Gastroesophageal sphincter (tissue), 4 donors: ENCODE measurements at places on chromosomes 7 and 10. TPM values are rescaled to one million over a fixed set of nuclear protein-coding genes. Genes with fewer than 3 reads are reported as not detected.

The RET gene
- 1.4 TPM for total RNA-seq

The FEZF1 gene
- not detected for total RNA-seq

The PON3 gene
- total RNA-seq = 0.59 TPM

The BUB3 gene
- total RNA-seq = 77.9 TPM

The MYO3A gene
- 0.67 TPM for total RNA-seq

GRCh38 chr10:82278401-82279182, 403.6 kb downstream of the NRG3 start:
- ATAC-seq = no peak

DNA sequence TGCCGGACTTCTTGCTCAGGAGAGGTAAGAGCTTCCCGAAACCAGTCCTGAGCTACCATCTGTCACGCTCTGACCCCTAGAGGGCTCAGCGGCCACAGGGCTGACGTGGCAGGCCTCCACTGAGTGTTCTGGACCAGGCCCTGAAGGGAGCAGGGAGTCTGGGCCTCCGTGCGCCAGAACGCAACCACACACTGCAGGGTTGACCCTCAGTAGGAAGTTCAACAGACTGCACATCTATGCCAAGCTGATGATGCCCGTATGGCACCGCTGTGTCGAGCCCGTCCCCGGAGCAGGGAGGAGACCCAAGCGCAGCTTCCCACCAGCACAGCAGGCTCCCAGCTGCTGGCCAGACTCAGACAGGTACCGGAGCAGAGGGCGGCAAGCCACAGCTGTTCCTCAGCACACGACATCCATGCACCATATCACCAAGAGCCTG, 39.2 kb downstream of the CAMK2B start:
- ATAC-seq = no peak

DNA sequence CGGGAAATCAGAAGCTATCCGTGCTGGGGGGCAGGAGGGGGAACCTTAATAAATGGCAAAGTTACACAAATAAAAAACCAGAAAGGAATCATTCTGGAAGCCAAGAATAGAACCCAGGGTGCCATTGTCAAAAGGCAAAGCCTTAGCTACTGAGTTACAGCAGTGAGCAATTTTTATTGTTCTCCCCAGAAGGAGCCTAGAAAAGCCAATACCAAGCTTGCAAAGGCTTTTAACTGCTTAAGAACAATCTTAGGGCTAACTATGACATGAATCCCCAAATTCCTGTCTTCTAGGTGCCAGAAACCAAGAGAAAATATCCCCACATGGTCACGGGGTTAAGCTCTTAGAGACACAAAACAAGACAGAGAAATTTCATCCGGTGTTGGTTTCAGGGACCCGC, 482.7 kb downstream of the CCSER2 start:
- no peak for ATAC-seq

GRCh38 chr7:115654384-115655214, 376.0 kb downstream of the TFEC start:
- ATAC-seq = no peak

DNA sequence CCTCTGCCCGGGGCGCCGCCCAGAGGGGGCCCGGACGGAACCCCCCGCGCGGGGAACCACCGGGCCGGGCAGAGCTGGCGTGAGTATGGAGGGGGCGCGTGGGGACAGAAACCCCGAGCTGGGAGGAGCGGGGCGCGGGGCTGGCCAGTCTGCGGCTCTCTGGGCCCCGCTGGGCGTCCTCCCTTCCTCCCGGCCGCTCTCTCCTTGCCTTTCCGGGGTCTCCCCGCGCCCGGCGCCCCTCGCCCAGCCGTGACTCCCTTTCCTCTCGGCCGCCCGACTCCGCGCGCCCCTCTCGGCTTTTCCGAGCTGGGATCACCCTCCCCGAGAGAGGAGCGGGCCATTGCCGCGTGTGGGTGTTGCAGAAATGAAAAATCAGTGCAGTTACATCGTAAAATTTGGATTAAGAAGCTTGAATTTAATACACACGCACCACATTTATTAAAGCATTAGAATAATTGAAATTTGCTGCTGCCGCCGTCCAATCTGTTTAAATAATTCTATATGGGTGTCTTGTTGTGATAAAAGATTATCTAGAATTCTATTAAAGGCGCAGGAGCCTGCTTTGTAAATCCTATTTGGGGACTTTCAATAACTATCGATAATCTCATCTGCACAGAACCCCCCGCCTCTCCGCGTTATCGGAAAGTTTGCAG, 9.1 kb downstream of the UNCX start:
- no peak for ATAC-seq

DNA sequence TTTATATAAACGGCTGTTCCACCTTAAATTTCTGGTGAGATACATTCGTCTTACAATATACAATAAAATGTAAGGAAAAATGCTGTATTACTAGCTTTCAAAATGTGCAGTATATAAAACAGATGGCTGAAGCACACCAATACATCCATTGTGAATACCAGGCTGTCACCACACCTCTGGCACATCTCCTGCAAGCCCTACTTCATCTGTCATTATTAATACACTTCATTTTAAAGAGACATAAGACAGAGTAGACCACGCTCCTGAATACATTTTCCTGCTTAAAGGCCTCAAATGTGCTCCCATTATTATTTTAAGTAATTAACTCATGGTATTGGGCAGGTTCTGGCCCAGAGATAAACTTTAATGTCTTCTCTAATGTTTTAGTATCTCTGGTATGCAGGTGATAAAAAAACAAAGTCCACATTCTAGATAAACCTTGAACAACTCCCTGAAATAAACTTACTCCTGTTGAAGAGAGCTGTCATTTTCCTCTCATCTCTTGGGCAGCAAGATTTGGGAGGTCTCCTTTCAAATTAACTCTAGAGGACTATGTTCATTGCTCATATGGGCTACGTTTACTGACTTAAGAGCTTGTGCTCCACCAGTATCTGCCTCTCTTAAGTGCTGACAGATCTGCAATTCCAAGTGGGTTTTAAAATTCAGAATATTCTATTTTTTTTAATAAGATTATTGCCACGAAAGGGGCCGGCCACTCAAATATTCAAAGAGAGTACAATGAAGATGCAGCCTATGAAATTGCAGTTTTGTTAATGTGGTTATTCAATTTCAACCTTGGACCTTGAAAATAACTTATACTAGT, 396.5 kb upstream of the SEMA3D start:
- ATAC-seq = no peak

DNA sequence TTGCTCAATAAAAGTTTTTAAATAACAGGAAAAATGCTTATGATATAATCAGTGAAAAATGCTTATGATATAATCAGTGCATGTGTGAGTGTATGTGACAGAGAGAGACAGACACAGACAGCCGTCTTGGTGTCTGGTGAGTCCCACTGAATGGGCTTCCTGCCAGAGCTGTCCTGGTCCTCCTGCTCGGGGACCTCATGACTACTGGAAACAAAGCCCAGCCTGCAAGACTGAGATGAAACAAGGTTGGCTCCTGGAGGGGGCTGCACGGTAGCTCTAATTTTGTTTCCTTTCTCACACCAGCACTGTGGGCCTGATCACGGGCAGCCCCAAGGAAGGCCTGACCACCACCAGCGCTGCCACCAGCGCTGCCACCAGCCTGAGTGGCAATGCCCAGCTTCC, 57.3 kb downstream of the NRP1 start:
- no peak for ATAC-seq

DNA sequence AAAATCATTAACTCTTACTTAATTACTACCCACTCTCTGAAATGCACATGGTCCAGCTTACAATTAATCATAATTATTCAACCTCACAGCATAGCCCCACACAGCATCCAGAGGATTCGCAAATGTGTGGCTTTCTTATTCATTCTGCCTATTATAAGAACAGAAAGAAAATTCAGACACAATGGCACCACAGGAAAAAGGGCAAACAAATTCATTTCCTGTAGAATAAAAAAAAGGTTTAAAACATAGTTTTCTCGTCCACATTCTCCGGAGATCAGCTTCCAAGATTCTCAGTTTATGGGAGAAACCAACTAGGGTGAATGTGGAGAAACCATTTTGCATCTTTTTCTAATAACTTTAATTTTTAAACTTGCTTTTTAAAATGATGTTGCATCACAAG, 201.6 kb downstream of the PARD3 start:
- ATAC-seq = no peak

DNA sequence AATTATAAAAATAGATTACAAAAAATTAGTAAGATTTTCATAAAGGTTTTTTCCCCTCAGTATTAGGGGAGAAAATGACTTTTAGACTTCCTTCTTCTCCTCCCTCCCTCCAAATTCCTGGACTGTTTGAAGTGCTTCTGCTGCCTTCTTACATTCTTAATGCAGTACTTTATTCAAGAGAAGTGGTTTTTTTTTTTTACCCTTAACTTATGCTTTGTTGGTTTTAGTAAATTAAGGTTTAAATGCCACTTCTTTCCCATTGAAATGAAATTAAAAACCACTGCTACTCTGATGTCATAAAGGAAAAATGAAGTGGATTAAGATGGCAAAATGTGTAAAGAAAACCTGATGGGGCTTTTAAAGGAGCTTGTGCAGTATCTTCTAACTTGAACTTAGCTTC, 140.7 kb downstream of the VTI1A start:
- ATAC-seq = no peak

- ATAC-seq = no peak
These were observed 39.1 kb downstream of the VWC2 start for GRCh38 chr7:49812534-49812933.

DNA sequence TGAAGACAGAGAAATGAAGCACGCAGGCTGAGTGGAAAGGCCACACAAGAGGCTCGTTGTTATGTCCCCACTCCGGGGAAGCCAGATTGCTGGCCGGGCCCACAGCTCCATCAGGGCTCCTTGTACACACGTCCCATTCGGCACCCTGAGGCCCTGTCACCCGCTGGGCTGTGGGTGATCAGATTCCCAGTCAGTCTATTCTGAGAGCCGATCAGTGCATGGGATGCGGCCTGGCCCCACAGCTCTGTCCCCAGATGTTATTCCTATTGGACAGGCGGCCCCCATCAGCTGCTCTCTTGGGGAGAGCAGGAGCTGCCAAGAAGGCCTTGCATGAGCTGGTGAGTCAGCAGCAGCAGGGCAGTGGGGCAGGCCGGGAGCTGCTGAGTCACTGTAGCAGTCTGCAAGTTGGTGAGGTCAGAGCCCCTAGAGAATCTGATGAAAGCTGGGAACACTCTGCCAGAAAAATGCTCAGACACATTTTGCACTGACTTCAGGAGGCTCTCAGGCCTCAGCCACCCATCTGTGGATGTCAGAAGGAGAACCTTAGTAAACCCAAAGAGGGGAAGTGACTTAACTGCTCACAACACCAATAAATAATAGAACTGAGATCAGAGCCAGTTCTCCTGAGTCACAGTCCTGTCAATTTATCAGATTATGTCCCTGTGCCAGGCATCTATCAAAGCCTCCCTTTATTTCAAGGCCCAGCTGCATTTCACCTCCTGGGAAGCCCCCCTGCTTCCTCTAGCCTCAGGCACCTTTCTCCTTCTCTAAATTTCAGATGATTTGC, 9.4 kb upstream of the PSAP start:
- ATAC-seq = peak; percentile 99

GRCh38 chr7:4999369-4999950, 40.5 kb upstream of the MMD2 start:
- ATAC-seq = no peak

GRCh38 chr10:51377932-51378599, 303.8 kb downstream of the PRKG1 start:
- ATAC-seq = no peak

DNA sequence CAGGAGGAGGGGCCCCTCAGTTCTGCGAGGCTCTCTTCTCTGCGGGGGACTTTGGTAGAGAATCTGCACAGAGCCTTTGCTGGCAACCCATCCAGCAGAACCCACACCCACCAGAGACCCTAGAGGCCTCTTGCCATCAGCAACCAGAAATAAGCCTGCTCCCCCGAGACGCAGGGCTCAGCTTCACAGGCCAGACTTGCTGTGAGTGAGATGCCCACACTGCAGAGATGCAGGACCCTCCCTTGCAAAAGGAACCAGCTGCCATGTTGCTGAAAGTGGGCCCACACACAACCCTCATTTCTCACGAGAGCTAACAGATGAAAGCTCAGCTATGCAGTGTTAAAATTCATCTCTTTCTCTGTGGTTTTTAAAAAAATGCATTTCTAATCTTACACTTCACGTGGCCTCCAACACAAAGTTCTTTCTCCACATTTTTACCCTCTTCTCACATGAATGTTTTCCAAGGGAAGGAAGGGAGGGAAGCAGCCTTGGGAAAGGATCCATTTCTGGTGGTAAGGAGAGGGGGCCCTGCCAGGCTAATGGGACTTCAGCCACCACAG, 171.6 kb downstream of the CCDC3 start:
- ATAC-seq = no peak

DNA sequence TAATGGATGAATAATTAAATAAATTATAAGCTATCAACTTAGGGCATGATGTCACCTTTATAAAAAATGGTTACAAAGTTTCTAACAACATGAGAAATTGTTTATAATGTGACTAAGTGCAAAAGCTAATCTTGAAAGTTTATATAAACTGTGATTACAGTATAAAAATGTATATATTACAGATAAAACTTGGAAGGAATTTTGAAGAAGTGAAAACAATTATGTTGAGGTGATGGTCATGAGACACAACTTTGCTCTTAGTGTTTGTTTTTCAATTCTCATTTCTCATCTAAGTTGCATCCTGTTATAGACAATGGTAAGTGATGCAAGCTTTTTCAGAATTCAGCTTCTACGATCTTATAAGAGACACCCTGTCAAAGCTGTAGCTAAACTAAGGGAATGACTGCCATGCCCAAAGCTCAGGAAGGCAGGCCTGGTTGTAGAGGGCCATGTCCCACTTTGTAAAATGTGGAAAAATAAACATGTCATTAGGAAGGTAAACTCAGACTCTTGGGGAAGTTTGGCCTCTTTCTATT, 23.9 kb downstream of the MACC1 start:
- no peak for ATAC-seq

DNA sequence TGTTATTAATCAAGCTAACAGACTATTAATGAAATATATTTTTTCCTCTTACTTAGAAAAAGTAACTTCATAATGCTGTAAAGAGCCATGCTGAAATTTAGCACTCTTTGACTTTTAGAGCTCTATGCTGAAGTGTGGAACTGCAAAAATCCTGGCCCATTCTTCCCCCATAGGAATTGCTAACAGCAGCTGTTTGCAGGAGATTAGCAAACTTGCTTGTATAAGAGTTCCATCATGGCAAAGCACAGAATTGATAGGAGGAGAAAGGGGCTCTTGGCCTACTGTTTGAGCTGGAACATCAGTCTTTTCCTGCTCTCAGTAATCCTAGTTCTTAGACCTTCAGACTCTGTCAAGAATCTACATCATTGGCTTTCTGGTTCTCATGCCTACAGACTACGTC, 18.3 kb upstream of the GNAT3 start:
- ATAC-seq = no peak

GRCh38 chr7:150904011-150904909, 51.9 kb downstream of the AOC1 start:
- no peak for ATAC-seq

- no peak for ATAC-seq
These were observed 20.8 kb upstream of the CDK1 start for GRCh38 chr10:60757420-60757895.
